Activated CD4-positive, alpha-beta T cell treated with anti-CD3 and anti-CD28 coated beads for 36 hours (primary cell): ENCODE measurements at places on chromosomes 16 and 17.

- peak; percentile 30 for DNase-seq
Observed at GRCh38 chr17:16406742-16407674, 8.4 kb upstream of the TRPV2 start.

- no peak for DNase-seq
Observed at GRCh38 chr16:68365167-68365817, 54.5 kb downstream of the PRMT7 start.

DNA sequence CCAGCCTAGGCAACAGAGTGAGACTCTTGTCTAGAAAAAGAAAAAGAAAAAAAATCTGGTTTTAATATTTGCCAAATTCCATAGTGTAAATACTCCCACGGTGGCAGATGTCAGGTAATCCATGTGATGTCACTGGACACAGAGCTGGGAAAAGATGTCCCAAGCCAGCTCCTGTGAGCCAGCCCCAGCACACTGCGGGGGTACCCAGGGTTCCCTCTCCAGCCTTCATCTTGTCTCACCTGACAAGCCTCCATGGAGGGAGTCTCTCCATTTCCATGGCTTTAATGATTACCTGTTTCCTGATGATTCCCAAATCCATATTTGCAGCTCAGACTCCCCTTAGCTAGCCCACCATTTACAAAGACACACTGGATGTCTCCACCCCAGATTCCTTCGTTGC, 4.6 kb downstream of the CD300LB start:
- no peak for DNase-seq

DNA sequence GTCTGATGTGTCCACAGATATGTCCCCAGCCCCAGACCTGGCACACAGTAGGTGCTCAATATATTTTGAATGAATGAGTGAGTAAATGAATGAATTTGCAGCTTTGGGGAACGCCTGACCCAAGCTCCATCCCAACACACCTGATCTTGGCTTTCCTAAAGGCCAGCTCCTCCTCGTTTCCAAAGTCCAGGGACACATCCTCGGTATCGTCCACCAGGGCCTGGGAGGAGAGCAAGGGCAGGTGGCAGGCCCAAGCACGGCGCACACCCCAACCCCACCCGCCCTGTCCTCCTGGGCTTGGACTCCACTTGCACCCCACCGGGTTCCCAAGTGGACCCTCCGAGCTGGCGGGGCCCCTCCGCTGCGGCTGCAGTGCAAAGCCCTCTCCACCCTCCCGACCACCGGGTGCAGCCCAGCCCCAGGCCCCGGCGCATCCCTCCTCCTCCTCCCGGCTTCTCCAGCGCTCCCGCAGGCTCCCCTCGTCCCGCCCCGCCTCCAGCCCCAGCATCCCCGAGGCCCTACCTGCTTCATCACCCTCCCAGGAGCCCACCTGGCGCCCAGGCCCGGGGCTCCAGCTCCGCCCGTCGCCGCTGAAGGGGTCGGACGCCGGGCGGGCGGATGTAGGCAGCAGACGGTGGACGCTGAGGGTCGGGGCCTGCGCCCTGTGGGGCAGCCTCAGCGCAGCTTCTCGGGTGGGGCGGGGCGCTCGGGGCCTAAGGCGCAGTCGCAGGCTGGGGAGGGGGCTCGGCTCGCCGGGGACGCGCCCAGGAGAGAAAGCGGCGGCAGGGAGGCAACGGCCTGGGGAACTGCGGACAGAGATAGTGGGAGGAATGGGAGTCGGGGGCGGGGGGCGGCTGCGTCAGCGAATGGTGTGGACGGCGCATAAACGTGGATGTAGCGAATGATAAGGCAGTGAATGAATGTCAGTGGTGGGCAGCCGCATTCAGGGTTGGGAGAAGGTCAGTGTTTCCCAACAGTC, at the start of gene TVP23A:
TVP23A (minus strand) TSS at position 832 of the 979 bp plus-strand sequence; CDS start at position 531, 301 bp downstream.
- no peak for DNase-seq

GRCh38 chr17:78924481-78925151, 571 bp downstream of the TIMP2 start:
- DNase-seq, result peak; percentile 32
